GM18507 (cell line): ENCODE measurements at places on chromosomes 7 and 10.

GRCh38 chr7:102891693-102892261 lies 21.0 kb upstream of the LRRC17 start:
- no peak for DNase-seq

DNA sequence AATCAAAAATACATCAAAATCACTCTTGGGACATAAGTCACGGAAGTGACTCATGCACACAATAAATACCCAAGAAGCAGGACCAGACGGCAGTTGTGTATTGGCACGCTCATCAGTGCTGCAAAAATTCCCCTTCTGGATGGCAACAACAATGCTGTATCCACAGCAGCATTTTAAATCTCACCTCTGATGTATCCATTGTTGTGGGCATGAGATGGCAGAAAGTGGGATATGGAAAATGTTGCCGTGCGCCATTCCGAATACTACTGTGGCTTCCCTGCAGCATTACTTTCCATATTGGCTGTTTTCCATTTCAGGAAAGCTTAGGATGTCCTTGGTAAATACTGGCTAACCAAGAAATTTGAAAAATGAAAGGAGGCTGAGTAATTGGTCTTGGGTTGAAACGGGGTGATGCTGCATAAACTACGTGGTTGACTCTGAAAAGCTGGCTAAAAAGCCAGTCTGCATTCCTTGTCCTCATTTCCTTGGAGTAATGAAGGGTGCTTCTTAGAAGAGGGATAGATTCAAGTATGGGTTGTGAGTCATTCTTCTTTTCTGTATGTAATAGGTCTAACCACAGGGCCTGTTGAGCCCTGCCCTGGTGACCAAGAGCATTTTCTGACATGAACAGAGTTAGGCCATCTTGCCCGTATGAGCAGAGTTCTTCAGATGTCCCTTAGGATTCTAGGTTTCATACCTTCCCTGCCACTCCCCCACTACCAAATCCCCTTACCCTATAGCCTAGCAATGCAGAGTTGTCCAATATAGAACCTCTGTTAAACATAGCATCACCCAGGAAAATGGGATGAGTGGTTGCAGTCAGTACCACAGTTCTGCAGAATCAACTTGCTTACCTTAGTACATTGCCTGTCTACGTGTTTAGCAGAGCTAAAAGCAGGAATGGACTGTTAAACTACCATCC lies 36.3 kb upstream of the TOMM7 start:
- no peak for DNase-seq

GRCh38 chr10:129397198-129397974 lies 69.7 kb upstream of the MGMT start:
- DNase-seq: no peak

GRCh38 chr7:95687759-95688343 lies 84.5 kb upstream of the DYNC1I1 start:
- DNase-seq: no peak

DNA sequence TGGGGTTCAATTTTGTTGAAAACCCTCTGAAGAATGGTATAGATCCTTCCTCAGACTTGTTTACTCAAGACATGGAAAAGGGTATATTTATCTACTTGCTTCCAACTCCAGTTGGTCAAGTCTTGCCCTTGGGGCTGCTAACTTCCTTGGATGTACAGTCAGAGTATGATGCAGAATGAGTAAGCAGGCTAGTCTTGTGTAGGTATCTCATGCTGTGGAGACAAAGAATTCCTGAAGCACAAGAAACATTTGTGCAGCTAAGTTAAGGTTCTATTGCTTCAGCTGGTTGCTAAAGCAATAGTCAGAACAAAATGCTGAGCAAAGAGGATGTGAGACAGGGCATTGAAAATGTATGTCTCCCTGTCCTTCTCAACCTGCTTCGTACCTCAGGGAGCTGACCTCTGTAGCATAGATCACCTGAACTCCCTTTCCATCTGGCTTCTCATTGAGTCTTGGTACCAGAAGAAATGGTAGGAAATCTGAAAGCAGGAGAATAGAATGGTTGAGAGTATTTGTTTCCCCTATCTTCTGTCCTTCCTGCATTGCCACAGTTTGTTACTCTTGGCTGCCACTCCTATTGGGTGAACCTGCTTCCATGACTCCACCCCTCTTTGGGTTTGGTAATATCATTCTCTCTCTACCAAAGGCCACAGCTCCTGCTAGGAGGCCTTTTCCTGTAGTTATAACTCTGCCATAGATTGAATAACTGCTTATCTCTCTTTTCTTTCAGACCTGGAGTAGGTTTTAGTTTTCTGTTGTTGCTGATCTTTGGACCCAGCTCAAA lies 346.0 kb downstream of the PHF14 start:
- DNase-seq: no peak

GRCh38 chr7:101124376-101125056 lies 2.4 kb upstream of the SERPINE1 start:
- DNase-seq: no peak

- DNase-seq: no peak
These were observed 54.8 kb downstream of the ZMIZ1 start for GRCh38 chr10:79123547-79123963.

DNA sequence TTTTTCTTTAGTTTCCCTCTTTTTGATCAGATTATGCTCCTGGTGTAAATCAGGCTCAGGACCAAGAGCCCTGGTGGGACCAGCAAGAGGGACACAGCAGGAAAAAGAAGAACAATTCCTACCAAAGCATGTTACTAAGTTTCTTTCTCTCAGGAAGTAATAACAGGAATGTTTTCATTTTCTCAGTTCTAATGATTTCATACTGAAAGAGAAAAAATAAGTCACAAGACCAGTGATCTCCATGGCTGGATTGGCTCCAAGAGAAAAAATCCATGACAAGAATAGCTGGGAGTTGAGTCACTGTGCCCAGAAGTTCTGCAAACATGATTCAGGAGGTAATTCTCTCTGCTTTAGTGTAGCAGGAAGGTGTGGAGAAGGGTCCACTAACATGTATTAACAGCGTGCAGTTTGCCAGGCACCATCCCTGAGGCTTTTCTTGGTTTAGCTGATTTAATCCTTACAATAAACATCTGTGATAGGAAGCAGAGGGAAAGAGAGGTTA lies 23.8 kb upstream of the IFIT2 start:
- no peak for DNase-seq

- peak; percentile 37 for DNase-seq
These were observed 302.5 kb upstream of the GALNT17 start for GRCh38 chr7:70829221-70830059.
